AG08395 (cell line): ENCODE measurements at places on chromosomes 13 and 19.

- DNase-seq: no peak
Measured at GRCh38 chr13:28131646-28132045, 6.7 kb upstream of the PAN3 start.

DNA sequence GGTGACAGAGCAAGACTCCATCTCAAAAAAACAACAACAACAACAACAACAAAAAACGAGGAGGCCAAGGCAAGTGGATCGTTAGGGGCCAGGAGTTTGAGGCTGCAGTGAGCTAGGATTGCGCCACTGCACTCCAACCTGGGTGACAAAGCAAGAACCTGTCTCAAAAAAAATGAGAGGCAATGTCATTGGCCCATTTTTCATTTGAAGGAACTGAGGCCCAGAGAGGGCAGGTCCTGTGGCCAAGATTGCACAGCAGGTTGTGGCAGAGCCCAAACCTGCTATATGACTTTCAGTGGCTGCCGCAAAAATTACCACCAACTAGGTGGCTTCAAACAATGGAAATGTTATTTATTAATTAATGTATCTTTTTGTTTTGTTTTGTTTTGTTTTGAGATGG is 5.5 kb downstream of the PIK3R2 start:
- DNase-seq: no peak

DNA sequence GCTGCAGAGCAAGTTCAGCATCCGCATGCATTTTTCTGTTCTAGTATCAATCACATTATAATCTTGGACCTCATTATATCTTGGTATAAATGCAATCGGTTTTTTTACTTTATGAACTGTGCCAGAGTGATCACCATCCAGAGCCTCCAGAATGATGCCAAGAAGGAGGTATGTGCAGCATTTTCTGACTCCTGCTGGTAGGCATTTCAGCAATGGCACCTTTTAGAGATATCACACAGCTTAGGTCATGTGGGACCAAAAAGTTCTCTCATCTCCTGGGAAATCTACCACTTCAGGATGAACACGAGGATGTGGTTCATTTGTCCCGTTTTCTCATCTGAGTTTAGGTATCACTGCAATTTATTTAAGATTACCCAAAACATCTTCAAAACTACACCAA is 220.4 kb downstream of the VWA8 start:
- DNase-seq: no peak

- no peak for DNase-seq
Measured at GRCh38 chr13:21748166-21748565, 77.3 kb downstream of the FGF9 start.

DNA sequence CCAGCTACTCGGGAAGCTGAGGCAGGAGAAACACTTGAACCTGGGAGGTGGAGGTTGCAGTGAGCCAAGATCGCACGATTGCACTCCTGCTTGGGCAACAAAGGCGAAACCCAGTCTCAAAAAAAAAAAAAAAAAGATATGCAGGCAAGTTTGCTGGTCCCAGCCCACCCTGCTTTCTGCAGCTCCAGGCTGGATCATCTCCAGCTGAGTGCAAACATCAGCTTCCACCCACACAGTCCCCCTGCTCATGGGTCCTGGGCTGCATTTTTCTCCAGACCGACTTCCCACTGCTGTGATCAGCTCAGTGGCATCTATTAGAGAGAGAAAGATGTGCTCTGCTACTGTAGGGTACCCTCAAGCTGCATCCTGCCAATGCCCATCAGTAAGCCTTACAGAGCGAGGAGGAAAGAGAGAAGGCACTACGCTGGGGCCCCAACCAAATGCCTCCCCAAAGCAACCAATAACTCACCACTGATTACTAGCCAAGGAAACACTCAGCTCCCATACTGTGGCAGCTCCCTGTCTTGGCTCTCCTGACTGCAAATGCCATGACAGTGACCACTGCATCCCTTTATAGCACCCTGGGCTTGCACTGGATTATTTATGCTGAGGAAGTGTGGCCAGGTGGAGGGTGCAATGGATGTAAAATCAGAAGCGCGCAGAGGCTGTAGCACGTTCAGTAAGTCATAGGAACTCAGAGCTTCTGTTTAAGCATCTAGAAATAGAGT is 170.9 kb upstream of the ZNF507 start:
- DNase-seq: no peak

GRCh38 chr19:52659013-52659412 is 20.9 kb upstream of the ZNF83 start:
- DNase-seq: no peak

DNA sequence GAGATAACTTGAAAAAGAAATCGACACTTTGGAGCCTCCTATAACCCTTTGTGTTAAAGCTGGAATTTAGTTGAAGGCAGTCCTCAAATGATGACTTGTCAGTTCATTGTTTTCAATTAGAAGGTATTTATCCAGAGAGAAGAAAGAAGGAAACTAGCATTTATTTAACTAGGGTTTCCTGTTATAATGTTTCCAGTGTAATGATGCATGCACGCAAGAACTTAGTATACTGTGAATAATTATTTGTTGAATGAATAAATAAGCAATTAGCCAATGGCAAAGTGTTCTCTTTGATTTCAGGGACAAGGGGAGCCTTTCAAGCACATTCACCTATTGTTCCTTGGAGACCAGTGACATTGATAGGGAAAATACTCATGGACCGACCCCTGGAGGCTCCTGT is 307.4 kb downstream of the KLF5 start:
- DNase-seq: no peak

- DNase-seq: no peak
Measured at GRCh38 chr13:20414546-20415305, 110.9 kb downstream of the CRYL1 start.

GRCh38 chr13:41133951-41134350 is 1.3 kb upstream of the KBTBD6 start:
- no peak for DNase-seq

- DNase-seq: peak; percentile 19
Measured at GRCh38 chr19:14561847-14562351, 10.0 kb downstream of the NDUFB7 start.

DNA sequence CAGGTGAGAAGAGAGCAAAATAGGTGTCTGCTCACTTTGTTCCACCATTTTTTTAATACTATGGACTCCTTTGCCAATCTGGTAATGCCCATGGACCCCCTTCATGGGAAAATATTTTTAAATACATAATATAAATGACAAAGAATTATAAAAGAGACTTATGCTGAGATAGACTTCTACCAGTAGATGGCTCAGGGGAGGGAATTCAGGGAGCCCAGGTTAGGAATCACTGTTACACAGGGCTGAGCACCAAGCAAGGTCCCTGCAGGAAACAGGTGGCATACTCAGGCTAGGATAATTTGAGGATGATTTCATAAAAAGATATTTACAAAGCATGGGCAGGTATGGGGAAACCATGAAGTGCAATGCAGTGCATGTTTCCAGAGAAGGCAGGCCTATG is 525.9 kb downstream of the FGF9 start:
- DNase-seq: no peak

DNA sequence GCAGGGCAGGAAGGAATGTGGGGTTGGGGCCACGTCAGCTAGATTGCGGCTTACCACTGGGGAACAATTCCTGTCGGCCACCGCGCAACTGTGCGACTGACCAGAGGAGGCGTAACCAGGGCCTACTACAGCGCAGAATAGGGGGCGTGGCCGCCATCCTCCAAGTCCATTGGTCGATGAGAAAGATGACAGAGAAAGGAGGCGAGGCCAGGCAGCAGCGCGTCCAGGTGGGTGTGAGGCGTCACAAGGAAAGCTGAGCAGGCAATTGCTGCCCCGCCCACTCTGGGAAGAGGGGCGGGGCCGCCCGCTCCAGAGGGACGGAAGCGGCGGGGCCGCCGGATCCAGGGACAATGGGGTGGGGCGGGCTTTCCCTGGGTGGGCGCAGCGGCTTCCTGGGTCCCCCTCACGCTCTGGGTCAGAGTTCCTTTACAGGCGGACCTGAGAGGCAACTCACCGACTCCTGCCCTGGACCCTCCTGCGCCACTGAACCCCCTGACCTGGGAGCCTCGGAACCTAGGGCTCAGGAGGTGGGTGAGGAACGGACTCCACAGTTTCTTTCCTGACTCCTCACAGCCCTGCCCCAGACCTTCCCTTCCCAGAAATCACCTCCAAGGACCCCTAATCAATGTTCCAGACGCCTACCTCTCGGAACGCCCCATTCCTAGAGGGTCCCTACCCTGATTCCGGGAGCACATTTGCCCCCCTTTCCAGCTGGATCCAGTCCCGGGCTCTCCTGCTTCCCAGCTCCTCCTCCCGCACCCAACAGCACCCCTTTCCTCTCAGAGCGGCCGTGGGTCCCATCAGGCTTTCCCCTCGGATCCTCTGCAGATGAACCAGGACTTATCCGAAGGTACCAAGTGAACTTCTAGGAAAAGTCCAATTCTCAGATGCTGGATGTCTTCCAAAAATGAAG is 101.5 kb upstream of the ZNF492 start:
- DNase-seq: no peak

- no peak for DNase-seq
Measured at GRCh38 chr13:60765700-60766411, 368.8 kb downstream of the TDRD3 start.

GRCh38 chr13:65914716-65915115 is 1315.4 kb downstream of the PCDH9 start:
- peak; percentile 18 for DNase-seq

DNA sequence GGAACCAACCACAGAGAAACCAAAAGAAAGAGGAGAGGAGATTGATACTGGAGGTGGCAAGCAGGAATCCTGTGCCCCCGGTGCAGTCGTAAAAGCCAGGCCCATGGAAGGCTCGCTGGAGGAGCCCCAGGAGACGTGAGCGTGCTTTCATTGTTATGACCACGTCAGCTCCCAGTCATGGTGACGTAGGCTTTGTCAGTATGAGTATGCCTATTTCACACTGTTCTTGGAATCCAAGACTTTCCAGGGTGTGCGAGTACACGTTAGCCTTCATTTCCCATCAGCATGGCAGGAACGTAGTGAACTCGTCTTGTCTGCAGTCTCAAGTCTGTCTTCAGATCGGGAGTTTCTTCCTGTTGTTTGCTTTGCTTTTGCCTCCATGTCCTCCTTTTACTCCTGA is 15.4 kb upstream of the CHAMP1 start:
- DNase-seq: no peak

DNA sequence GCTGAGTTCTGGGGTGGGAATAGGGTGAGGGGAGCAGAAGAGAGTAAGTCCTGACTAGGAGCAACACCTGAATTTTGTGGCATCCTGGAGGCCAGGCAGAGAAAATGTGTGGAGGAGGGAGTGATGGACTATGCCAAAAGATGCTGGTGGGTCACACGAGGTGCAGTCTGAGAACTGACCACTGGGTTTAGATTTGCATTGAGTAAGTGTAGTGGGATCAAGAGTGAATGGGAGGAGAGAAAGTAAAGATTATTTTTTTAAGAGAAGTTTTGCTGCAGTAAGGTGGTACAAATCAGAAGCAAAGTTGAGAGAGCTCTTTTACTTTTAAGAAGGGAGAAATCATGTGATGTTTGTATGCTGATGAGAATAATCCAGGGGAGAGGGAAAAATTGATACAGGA is 405.1 kb downstream of the DLEU7 start:
- DNase-seq: no peak

DNA sequence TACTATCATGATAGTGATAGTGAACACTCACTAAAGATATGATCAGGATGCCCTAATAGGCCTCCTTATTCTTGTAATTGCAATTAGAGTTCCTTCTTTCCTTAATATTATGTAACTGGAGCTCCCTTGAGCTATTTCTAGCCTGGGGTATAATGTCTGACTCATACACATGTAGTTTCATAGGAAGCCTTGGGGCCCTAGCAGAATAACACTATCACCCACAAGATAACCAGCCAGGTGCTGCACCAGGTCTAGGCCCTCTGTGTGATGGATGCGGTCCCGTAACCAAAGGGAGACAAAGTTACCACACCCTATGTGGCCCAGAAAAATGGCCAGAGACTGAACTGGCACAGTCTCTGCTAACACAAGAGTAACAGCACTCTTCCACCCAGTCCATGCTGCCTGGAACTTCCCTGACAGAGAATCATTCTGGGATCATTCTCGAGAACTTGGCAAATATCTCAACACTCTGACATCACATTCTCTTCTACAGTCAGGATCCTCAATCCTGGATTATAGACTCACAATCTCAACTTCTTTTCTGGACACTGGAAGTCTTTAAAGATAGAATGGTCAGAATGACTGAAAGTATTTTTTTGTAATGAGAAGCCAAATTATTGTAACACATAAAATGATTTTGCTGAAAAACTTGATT is 32.6 kb upstream of the IGFL4 start:
- DNase-seq: peak; percentile 21

DNA sequence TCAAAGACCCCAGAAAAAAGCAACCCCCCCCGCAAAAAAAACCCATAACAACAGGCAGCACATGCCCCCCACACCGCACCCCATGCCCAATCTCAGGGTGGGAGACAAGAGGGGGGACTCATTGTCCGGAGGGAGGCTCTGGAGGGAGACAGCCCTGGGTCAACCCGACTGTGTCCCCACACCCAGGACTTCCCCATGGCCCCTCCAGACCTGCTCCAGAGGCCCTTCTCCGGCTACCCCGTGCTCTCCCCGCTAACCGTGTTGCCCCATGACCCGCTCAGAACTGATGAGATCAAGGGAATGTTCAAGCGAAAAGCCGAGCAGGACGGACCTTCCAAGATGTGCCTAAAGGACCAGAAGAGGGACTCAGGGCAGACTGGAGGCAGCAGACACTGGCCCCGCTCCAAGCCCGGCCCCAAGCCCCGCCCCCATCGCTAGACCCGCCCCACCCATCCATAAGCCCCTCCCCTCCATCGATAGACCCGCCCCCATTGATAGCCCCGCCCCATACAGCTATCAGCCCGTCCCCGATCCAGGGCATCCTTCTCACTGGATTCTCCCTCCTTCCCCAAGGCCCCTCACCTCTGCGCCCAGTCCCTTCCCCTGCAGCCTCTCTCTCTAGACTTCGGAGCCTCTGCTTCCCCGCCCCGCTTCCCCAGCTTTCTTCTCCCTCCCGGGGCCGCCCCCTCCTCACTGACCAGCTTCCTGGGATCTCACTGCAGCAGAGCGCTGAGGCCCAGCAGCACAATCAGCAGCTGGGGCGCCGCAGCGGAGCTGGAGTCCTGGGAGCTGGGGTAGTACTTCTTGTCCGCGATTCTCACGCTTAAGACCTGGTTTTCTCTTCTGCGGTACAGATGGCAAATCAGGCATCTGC is 2.2 kb downstream of the BST2 start:
- DNase-seq: peak; percentile 68
